Stimulated activated CD4-positive, alpha-beta T cell treated with anti-CD3 and anti-CD28 coated beads, Interleukin-15, amount 100 ng/mL, for 1 hour (primary cell): ENCODE measurements at places on chromosomes 1 and 21.

- no peak for DNase-seq
These were observed 17.0 kb downstream of the CAMK1G start for GRCh38 chr1:209600541-209600940.

- no peak for DNase-seq
These were observed 42.6 kb upstream of the PIGV start for GRCh38 chr1:26745191-26745590.

DNA sequence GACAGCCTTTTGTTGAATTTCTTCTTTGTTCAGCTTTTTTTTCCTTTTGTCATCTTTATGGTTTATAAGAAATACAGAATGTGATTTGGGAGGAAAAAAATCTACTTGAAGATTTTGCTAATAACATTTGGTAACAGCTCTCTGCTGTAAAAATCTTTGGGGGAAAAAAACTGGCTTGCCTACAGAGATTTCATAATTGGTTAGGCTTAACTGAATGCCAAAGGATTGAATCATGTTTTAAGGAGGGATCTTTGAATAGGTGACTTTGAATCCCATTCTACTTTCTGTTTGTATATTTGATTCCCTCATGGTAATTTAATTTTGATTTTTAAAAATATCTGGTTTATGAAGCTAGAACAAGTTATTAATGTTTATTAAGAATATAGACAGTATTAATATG, 3.2 kb downstream of the BTF3L4 start:
- no peak for DNase-seq

DNA sequence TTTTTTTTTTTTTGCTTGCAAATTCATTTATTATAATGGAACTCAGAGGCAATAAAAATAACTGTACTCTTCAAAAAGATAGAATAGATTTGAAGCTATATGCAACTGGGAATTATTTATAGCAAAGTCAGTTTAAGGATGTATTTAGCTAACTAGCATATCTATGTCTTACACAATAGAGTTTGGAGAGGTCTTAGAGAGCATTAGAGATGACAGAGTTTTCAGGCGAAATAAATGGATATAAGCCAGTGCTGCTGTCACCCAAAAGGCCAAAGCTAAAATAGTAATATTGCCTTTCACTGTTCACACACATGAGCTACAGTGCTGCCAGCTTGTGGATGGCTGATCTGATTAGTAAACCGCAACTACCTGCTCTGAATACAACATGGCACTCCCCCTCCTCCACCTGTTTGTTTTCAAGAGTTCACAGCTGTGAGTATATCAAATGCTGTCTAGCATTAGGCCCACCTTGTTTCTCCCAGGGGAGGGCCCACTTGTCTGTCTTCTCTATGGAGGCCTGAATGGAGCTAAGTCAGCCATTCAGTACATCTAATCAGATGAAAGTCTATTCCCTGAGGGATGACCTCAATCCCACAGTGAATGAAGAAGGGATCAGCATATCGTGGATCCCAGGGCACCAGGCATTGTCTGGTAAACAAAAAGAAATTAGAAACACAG, 25.2 kb upstream of the SSX2IP start:
- no peak for DNase-seq
